Activated effector memory CD4-positive, alpha-beta T cell treated with Interleukin-2 at 50 U/mL for 16 hours (primary cell): ENCODE measurements at places on chromosomes 16 and 17.

DNA sequence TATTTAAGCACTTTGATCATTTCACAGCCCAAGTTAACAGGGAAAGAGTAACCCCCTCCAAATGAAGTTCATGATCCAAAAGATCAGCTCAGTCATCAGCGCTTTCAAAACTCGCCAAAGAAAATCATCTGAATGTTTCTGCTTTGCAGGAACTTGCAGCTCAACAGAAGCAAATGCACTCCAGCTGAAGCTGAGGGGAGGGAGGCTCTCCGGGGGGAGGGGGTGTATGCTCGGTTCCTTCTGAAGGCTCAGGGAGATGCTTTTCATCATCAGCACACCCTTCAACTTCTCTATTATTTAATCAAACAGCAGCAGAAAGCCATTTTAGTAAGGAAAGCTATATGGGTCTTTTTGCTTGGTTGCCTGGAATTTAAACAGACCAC is 24.4 kb upstream of the ERN1 start:
- DNase-seq = no peak

DNA sequence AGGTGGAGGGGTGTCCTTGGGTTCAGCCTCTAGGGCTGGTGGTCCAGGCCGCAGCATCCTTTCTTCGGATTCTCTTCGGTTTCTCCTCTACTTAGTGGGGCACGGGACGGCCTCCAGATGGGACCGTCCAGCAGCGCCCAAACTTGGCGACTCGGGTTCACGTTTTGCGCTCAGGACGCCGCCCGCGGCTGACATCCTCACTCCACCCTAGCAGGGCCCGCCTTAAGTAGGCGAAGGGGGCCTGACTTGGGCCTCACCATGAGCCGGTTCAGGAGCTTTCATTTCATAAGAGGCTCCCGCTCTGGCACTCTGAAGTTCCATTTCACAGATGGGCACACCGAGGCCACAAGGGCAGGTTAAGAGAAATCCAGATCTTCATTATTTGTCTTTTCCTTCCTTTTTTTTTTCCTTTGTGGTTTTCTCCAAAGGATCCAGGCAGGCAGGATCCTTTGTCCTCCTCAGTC is 141.2 kb downstream of the SEC14L1 start:
- DNase-seq = no peak

- no peak for DNase-seq
These were observed 38.4 kb upstream of the INTS2 start for GRCh38 chr17:61966191-61966590.

DNA sequence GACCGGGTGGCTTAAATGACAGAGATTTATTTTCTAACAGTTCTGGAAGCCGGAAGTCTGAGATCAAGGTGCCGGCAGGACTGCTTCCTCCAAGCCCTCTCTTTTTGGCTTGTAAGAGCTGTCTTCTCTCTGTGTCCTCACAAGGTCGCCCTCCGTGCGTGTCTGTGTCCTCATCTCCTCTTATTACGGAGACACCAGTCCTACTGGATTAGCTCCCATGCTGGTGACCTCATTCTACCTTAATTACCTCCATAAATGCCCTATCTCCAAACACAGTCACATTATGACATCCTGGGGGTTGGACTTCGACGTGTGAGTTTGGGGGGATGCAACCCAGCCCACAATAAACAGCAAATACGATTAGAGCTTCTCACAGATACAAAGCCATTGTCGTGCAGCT is 161.5 kb downstream of the FOXL1 start:
- DNase-seq = no peak

GRCh38 chr16:66443269-66443652 is 16.2 kb downstream of the BEAN1 start:
- no peak for DNase-seq
